GM19239 (cell line): ENCODE measurements at places on chromosomes 7 and 10.

DNA sequence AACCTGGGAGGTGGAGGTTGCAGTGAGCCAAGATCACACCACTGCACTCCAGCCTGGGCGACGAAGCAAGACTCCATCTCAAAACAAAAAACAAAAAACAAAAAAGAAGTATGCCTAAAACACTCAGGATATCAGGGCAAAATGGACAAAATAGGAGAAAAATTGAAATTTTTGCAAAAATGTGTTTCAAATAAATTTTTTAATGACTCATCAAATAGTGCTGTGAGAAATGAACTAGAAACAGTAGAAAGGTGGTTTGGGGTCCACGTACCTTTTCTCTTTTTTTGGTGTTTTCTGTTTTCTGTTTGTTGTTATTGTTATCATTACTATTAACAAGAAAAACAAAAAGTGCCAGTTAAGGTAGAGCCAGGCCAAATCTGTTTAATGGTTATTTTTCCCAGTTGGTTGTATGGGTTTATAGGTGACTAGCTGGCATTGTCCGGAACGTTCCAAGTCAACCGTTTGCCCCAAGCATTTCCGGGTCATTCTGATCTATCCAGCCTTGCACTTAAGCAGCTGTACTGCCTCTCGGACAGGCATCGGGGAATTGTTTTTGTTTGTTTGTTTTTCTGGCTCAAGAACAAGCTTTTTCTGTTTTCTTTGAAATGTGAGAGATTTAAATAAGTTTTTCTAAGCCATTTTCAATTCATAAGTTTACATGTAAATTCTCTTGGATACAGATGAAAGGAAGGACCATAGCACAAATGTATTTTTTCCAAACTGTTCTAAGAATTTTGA, 157.0 kb upstream of the NEBL start:
- DNase-seq = no peak

- DNase-seq = no peak
Observed at GRCh38 chr10:79560160-79560709, at the start of gene SFTPA2. Gene SFTPA2 (minus strand): TSS chr10:79560407. CDS start chr10:79559483, 924 bp downstream.

DNA sequence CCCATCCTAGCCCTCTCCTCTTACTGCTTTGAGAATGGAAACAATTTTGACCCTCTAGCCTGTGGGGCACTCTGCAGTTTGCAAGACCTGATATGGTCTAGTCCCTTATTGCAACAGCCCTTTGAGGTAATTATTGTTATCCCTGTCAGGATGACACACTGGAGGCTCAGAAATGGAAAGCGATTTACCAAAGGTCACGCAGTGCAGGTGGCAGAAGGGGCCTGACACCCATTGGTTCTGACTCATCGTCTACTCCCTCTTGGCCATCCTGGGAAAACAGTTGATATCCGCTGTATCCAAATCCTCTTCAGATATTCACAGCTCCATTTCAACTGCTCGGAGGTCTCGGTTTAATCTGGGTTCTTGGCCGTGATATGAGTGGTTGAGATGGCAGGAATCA, 44.7 kb upstream of the AQP1 start:
- no peak for DNase-seq

- no peak for DNase-seq
Observed at GRCh38 chr7:155843426-155844018, 31.3 kb upstream of the SHH start.

GRCh38 chr7:44757739-44758138, 9.1 kb downstream of the ZMIZ2 start:
- no peak for DNase-seq

GRCh38 chr7:131554880-131555516, 1.4 kb downstream of the PODXL start:
- no peak for DNase-seq

- DNase-seq = no peak
Observed at GRCh38 chr7:32163141-32163806, 93.1 kb upstream of the PDE1C start.

GRCh38 chr7:75534727-75535307, 42.7 kb downstream of the SPDYE5 start:
- DNase-seq = peak; percentile 36

DNA sequence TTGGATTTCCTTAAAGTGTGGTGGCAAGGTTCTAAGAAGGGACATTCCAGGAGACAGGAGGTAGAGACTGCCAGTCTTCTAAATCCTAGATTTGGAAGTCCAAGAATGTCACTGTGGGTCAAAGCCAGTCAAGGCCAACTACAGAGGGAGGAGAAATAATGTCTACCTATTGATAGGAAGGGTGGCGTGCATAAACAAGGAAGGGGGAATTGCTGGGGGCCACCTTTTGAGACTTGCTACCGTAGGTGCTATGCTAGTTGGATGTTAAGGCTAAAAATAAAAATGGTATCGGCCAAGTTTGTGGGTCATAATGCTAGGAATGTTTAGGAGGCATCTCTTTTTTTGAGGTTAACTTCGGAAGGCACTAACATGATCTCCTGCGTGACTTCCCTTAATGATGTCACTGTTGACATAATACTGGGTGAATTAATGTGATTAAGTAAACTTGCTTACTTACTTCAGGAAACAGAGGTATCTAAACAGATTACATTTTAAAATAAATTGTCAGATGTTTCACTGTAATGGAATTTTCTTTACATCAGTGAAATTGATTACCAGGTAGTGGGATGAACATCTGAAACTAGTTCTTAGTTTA, 4.8 kb downstream of the BTRC start:
- no peak for DNase-seq
